ENCODE measurements at places on chromosomes 12 and 14.
A peak's percentile ranks its signal among the peaks of the same experiment; 100 is the strongest.

DNA sequence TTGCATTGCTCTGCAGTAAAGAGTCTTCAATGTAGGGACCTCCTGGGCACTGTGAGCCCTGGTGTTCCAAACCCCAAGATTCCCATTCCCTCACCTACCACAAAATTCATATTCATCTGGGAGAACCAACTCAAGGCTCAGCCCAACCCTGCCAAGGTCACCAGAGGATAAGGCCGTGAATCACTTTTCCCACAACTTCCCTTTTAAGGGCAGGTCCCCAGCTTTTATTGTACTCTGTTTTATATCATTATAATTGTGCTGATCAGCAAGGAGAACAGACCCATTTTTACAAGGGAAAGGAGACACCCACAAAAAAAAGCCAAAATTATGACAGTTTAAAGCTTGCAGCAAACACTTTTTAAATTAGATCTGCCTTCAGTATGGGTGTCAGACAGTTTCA lies 363.0 kb upstream of the FKBP4 start:
- DNase-seq = no peak

GRCh38 chr14:100317912-100318808 lies 5.0 kb upstream of the SLC25A47 start:
- DNase-seq = peak; percentile 62

- DNase-seq = no peak
Observed at GRCh38 chr12:117034249-117034648, 65.0 kb downstream of the TESC start.

DNA sequence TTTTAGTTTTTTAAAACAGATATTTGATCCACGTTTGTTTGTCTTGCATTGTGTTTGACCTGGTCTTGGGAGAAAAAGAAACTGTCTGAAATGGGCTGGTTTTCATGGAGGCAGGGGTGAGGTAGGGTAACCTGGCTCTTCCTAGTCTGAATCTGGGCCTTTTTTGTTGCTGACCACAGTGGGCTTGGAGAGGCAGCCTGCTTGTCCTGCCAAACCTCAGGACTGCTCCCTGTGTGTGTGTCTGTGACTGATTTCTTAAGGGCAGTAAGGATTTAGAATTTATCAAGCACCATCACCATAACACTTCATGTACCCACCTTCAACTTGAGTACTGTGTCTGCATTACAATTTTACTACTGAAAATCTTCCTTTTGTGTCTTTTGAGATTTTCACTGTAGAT lies 28.5 kb downstream of the DAAM1 start:
- DNase-seq = no peak

DNA sequence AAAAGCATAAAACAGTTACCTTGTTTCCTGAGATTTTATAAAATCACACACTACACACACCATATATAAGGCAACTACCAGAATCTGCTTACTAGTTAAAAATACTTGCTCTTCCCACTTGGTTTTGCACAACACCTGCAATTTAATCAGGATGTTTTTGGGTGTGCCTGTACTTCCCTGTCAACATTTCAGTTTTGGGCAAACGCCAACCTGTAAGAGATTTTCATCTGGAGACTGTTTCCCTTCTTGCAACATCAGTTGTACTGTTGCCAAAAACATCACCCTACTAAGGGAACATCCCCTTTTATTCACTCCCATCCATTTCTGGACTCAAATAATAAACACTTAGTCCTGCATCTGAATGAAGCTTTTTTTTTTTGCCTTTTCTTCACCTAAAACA lies 172.3 kb downstream of the DUSP6 start:
- no peak for DNase-seq

DNA sequence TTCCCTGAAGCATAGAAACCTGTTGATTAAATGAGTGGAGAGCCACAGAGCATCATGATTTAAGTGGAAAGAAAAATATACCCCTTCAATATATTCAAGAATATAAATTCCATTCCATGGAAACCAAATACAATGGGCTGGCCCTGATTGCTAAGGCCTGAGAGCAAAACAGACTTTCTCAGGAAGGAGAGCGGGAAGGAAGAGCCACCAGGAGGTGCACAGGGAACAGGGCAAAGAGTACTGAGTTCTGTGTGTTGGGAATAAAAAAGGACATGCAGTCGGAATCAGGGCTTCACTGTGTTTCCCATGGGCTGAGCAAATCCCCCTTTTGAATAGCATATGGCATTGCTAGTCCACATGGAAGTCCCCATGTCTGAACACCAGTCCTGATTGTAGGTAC lies 69.7 kb upstream of the PLEKHG3 start:
- DNase-seq = no peak
